ENCODE measurements at places on chromosomes 4 and X.
A peak's percentile ranks its signal among the peaks of the same experiment; 100 is the strongest.

DNA sequence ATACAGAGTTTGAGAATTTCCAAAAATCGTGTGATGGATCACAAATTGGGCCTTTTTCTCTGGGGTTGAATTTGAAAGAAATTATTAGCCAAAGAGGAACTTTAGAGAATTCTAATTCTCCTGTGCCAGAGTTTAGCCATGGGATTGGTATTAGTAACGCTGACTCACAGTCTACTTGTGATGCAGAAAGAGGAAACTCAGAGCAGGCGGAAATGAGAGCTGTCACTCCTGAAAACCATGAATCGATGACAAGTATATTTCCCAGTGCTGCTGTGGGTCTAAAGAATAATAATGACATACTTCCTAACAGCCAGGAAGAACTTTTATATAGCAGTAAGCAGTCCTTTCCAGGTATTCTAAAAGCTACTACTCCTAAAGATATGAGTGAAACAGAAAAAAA lies 64.9 kb downstream of the N4BP2 start:
- peak; percentile 80 for DNase-seq

DNA sequence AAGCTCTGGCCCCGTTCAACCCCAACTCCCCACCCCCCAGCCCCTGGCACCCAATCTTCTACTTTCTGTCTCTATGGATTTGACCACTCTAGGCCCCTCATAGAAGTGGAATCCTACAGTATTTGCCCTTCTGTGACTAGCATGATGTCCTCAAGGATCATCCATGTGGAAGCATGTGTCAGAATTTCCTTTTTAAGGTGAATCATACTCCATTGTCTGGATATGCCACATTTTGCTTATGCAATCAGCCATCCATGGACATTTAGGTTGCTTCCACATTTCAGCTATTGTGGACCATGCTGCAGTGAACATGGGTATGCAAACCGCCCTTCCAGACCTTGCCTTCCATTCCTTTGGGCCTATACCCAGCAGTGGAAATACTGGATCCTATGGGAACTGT lies 15.5 kb downstream of the CCNQ start:
- no peak for DNase-seq

GRCh38 chr4:22488106-22488505 lies 27.8 kb downstream of the ADGRA3 start:
- DNase-seq: no peak

DNA sequence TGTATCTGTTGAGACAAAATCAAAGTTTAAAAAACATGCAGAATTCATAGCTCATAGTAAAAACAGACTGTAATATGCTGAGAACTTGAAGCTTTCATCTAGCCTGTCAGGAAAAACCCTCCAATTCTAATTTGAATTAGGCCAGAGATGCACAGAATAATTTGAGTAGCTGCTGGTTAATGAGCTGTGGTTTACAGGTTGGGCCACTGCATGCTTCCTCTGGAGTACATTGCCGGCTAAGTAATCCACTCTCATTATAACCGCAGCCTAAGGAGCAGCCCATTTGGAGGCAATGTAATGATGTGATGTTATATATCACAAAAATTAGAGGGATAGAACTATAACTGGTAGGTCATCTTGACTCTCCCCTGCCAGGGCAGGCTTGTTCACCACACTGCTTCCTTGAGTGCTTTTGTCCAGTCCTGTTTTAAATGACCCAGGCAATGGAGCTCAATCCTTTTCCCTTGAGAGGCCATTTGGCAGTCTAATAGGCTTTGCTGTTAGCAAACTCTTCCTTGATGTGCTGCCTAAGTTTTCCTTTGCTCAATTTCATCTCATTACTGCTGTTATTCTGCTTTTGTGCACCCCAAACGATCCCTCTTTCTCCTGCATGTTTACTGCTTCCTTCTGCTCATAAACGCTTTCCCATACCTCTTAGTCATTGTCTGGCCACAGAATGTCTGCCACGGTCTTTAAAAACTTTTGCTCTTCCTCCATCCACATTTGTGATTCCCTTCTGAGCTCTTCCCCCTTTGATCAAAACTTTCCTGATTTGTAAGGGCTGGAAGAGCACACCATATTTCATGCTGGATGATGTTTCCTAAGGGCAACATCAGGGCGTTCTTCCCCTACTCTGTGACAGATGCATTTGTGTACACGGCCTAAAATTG lies 230.9 kb downstream of the C4orf33 start:
- no peak for DNase-seq

DNA sequence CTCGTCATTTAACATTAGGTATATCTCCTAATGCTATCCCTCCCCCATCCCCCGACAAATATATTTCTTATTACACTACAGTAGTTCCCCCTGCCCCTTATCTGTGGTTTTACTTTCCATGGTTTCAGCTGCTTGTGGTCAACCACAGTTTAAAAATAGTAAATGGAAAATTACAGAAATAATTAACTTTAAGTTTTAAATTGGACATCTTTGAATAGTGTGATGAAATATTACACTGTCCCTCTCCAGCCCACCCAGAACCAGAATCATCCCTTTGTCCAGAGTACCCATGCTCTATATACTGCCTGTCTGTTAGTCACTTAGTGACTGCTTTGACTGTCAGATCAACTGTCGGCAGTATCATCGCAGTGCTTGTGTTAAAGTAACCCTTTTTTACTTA lies 47.4 kb upstream of the VEGFC start:
- DNase-seq: peak; percentile 10

DNA sequence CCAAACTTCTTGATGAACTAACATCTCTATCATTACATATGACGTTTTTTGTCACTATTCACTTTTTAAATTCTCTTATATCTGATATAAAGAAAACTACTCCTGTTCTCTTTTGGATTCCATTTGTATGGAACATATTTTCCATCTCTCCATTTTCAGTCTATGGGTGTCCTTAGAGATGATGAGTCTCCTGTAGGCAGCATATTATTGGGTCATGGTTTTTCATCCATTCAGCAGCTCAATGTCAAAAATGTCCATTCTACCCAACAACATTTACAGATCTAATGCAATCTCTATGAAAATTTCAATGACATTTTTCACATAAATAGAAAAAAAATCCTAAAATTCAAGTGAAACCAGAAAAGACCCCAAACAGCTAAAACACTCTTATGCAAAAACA lies 60.3 kb downstream of the BRWD3 start:
- no peak for DNase-seq

GRCh38 chr4:11720292-11720691 lies 291.6 kb upstream of the HS3ST1 start:
- no peak for DNase-seq

DNA sequence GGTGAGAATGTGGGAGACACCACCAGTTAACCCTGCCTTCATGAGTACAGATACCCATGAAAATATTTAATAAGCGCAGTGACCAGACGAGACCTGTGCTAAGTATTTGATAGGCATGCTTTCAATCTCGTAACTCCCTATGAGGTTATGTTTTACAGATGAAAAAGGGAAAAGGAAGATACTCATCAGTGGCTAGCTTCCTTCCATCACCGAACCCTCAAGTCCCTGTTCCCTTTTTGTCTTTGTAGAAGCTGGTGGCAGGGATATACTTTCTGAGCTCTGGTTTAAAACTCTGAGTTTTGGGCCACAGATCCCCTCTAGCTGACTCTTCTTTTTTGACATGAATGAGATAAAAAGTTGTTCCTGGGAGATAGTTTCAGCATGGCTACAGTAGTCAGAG lies 26.3 kb downstream of the AFF1 start:
- no peak for DNase-seq

DNA sequence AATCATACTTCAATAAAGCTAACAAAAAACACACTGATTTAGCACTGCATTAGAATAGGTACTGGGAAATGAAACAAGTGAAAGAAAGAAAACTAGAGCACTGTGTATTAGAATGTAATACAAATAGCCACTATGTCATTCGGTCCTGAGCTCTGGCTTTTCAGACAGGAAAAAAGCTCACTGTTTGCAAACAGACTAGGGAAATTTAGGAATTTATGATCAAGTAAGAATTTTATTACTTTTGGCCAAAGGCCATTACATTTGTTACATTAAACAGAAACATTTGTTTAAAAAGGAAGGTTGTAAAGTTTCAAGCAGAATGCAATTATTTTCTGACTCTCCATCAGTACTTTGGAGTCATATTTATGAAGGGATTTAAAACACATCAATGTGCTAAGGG lies 68.7 kb downstream of the KLHL8 start:
- DNase-seq: no peak

DNA sequence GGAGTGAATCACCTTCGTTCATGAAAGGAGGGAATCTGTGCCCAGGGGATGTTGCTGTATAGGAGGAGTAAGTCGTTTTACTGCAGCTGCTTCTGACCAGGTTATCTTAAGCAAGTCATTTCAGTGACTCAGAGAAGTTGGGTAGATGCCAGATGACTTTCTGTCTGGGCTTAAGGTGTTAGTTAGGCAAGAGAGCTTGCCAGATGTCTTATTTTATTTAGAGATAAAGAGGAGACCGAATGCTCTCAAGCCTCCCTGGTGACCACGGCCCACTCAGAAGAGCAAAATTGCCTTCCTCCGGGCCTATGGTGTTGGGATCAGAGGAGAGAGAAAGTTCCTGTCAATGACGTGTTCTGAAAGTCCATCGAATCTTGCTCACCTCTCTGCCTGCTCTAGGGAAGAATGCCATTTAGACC lies 16.3 kb upstream of the ZNF827 start:
- peak; percentile 88 for DNase-seq

GRCh38 chrX:79604364-79604763 lies 237.2 kb upstream of the ITM2A start:
- no peak for DNase-seq

GRCh38 chr4:120857312-120857711 lies 65.2 kb downstream of the PRDM5 start:
- no peak for DNase-seq

GRCh38 chrX:122154019-122154418 lies 1030.1 kb upstream of the GRIA3 start:
- DNase-seq: no peak

DNA sequence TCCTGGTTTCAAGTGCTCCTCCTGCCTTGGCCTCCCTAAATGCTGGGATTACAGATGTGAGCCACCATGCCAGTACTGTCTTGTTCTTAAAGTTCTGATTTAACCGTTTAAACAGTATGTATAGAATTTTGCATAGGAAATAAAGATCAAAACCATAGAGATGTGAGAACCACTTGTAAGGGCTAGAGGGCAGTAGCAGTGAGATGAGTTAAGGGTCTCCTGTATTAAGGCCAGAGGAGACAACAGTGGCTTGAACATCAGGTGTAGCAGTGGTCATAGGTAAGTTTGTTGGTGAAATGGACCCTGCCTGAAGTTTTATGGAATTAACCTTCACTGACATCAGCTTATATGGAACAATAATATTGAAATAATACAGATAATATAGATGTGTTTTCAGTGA lies 155.7 kb downstream of the SLC4A4 start:
- no peak for DNase-seq

GRCh38 chrX:45749375-45749774 lies 548.7 kb upstream of the DIPK2B start:
- DNase-seq: no peak

DNA sequence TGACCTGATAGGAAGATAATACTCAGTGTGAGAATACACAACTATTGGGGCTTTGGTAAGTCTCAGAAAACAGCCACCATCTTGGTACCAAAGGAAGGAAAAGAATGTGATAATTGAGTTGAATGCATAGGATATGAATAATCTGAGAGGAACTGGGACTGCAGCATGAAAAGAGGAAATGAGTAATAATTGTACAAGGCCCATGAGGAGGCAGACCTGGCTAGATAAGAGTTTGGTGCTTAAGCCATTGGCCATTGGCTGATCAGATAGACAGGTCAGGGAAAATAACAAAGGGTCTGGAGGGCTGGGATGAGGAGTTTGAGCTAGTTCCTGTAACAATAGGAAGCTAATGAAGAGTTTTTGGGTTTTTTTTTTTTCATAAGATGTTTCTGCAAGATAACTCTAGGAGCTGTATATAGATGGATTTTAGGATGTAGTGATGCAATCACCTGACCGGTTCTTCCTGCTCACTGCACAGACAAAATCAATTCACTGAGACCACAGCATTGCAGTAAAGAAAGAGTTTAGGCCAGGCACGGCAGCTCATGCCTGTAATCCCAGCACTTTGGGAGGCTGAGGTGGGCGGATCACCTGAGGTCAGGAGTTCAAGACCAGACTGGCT lies 5.3 kb upstream of the TRMT2B start:
- no peak for DNase-seq

DNA sequence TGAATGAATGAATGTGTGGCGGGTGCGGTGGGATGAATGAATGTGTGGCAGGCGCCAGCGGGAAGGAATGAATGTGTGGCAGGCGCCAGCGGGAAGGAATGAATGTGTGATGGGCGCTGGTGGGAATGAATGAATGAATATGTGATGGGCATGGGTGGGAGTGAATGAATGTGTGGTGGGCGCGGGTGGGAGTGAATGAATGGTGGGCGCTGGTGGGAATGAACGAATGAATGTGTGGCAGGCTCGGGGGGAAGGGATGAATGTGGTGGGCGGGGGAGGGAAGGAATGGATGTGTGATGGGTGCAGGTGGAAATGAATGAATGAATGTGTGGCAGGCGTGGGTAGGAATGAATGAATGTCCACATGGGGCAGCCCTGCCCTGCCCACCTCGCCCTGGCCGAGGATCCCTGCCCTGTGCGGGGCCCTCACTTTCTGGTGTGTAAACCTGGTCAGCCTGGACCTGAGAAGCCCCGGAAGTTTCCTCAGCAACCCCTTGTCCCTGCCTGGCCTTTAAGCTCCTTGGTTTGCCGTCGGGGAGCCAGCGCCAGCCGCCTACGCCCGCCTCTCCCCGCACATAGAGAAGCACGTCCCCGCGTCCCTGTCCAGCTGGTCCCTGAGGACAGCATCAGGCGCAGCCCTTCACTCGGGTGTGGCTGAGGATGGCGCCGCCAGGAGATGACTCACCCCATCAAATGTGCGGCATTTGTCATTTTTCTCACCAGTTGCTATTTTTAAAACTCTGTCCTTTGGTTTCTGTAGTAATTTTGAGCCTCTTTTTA lies 112.8 kb upstream of the LRPAP1 start:
- no peak for DNase-seq

DNA sequence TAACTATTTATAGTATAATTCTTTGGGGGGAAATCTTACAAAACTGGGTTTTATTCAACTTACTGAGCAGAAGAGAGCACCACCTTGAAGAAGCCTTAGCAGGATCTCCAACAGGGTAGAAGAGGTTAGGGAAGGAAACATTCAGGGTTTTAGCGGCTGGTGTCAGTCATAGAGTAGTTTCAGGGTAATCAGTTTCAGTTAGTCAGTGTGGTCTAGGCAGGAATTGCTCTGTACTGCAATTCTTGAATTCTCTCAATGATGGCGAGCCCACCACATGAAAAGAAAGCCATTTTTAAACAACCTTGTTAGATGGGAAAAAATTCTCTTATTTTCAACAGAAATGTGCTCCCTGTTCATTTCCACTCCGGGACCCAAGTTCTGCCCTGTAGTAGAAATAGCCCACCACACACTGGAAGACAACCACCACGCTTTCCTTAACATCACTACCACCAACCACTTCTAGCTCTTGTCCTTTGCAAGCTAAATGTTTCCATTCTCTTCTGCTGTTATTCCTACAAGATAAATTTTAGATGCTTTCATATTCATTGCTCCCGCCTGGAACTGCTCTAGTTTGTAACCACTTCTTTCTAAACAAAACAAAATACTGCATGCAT lies 25.9 kb downstream of the COL25A1 start:
- DNase-seq: no peak

Data from kidney epithelial cell (primary cell).